NCI-H1105 (cell line): ENCODE measurements at places on chromosomes 16 and 17.

DNA sequence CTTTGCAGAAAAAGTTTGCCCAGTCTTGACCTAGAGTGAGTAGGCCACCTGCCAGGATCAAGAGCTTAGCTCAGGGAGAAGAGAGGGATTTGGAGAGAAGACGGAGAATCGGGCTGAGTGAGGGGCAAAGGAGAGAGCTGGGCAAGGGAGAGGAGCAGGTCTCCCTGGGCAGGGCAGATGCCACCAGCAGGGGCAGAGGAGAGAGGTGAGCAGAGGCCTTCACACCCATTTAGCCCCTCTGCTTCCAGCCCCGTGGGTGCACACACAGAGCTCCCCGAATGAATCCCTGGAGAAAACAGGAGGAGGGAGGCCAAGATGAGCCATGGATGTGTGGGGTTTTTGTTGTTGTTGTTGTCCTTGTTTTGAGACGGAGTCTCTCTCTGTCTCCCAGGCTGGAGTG is 29.2 kb downstream of the TBX4 start:
- DNase-seq: no peak

- DNase-seq: no peak
Observed at GRCh38 chr17:6159541-6160231, 89.5 kb downstream of the WSCD1 start.

- DNase-seq: no peak
Observed at GRCh38 chr17:29510953-29511352, 55.9 kb downstream of the ABHD15 start.

- no peak for DNase-seq
Observed at GRCh38 chr16:19644877-19645276, 73.2 kb downstream of the KNOP1 start.

DNA sequence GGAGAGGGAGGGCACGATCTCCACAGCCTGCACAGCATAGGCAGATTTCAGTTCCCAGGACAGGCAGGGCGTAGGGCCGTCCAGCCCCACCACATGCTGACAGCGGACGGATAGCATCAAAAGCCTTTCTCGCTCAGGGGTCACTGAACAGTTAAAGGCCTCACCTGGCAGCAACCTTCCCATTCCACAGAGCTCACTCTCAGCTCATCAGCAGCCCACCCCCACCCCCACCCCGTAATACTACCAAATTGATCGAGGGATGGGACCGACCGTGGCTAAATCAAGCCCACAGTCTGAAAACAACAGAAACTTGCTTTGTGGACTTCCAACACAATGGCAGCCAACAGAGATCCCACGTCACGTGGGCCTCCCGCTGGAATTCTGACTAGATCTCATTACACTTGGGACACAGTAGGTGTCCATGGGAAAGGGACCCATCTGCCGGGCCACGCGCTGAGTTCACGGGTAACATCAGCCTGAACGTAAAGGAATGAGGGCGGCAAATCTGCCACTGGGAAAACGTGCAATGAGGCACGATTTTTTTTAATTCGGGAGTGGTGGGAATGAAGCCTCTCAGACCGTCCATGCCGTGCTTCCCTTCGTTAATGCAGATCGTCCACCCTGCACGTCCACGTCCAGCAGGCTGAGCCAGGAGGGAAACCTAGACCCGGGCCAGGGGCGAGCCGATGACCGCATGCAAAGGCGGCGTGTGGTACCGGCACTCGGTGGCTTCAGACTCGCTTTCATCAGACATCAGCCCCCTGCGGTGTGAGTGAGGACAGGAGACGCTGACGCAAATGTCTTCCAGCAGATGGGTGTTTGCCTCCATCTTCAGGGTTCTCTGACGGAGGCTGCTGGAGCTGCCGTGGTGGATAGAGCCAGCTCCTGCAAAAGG is 92.1 kb downstream of the TBC1D16 start:
- no peak for DNase-seq

DNA sequence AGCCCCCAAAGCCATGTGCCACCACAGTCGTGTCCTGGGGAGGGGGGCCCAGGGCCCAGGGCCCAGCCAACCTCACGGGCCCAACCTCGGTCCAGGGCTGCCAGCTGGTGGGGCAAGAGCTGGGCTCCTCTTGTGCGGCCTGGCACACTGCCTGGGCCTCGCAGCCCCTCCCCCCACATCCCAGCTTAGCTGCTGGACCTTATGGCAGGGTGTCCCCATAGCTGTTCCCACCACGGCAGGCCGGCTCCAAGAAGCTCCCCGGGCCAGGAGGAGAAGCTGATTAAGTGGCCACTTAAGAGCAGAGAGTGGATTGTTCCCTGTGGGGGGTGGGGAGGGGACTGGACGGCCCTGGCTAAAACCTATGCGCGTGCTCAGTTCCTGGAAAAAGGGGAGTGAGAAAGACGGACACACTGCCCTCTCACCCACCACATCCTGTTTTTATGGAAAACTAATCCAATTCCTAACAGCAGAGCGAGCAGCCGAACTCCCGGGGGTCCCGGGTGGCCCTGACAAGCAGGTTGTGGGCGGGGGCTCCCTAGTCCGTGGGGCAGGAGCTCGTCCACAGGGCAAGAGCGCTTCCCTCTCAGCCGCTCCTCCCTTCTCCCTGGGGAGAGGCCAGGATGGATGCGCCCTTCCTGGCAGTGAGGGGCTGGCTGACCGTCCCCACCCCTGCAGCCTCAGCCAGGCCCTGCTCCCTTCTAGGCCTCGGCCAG is 16.8 kb downstream of the PIEZO1 start:
- no peak for DNase-seq

DNA sequence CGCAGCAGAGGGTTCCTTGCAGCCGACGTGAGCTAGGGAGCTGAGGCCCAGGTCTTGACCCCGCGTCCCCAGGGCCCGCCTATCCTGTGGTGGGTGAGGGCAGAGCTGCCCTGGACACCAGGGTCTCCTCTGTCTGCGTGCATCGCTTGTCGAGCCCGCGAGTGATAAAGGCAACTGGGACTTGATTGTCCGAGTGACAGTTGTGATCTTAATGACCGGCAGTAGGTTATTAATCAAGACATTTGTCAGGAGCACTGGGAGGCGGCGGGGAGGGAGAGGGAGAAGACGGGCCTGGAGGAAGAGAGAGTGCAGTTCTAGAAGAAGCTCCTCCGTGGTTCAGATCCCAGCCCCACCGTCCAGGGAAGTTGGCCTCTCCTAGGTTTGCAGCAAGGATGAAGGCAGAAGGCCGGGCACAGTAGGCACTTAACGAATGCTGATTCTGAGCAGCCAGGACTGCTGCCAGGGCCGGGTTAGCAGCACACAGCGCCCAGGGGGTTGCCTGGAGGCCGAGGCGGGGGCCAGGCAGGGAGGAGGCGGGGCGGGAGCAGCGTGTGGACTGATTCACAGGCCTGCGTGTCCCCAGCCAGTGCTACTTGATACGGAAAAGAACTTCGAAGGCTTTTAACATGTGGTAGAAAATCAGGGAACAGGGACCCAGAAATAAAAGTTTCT is 11.3 kb upstream of the GSE1 start:
- DNase-seq: no peak

DNA sequence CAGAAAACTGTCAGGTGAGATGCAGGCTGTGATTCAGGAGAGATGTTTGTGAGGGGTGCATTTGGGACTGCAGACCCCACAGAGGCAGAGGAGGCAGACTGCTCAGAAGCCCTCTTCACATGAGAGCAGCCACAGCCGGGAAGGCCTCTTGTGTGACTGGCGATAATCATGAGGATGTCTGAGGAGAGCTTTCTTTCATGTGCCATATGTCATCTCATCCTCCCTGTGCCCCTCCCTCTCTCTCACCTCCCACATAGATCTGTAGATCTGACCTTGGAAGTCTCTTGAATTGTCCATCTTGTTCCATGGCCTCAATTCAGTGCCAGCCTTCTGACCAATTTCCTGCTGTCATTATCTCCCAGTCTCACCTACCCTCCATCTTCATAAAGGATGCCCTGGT is 50.5 kb downstream of the EPN2 start:
- no peak for DNase-seq

DNA sequence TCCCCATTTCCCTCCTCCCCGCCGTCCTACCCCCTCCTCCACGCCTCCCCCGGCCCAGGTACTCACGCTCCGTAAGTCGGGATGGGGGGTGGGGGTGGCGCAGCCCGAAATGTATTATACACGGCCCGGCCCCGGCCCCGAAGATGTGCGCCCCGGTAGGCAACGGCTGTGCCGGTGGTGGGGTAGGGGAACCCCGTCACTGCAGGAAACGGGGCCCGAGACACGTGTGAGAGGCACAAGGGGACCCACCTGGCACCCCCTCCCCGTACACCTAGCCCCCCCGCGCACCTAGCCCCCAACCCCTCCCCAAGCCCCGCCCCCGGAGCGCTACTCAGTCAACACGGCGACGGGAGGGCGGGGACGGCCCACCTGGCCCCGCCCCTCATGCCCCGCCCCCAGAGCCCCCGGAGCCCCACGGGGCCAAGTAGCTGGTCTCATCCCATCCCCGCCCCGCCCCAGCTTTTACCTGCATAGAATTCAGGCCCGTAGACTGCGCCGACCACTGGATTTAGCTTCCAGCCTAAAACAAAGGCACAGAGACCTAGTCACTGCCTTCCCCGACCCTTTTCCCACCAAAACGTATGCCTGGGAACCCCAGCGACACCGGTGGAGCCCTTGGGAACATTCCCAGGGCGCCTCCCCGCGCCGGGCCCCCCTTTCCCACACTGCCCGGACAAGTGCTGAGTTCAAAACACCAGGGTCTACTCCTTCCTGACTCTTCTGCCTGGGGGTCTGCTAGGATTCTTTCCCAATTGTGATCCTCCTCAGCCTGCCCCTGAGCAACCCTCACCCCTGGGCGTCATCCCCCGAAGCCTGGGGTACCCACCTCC is 22.8 kb downstream of the ENGASE start:
- DNase-seq: no peak

GRCh38 chr17:7475764-7476422 is 3.5 kb downstream of the ZBTB4 start:
- DNase-seq: no peak

GRCh38 chr17:67082107-67082506 is 37.8 kb downstream of the CACNG1 start:
- DNase-seq: no peak

- no peak for DNase-seq
Observed at GRCh38 chr16:65746941-65747340, 619.5 kb upstream of the CDH5 start.

DNA sequence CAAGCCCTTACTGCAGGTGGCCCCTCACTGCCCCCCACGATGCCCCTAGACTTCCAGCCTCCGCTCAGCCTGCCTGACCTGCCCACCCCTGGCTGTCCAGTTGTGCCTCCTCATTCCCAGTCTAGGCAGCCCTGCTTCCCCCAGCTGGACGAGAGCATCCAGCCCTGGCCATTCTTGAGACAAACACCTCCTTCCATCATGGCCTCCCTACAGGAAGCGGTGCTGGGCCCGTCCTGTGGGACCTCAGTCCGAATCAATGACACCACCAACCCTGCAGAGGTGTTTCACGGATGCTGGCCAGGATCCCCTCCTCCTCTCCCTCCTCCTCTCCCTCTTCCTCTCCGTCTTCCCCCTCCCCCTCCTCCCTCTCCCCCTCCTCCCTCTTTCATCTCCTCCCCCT is 28.3 kb downstream of the CCDC40 start:
- DNase-seq: no peak

DNA sequence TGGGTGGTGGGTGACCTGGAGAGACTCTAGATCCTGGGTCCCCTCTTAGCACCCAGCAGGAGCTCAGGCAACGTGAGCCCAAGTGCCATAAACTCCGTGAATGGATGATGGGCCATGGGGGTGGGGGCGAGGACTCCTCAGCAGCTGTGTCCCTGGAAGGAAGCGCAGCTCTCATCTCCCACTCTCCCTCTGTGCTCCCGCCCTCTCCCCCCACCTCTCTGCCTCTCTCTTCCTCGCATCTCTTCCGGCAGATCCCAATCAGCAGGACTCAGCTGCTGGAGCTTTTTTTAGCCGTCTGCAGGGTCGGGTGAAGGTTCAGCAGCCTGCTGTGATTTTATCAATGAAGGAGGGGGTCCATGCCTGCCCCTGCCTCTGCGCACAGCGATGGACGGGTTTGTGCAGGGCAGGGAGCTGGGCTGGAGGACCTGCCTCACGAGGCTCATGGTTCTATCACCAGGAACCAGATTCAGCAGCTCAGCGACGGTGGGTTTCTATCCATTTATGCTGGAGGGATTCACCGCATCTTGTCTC is 8.3 kb downstream of the CCR7 start:
- no peak for DNase-seq

DNA sequence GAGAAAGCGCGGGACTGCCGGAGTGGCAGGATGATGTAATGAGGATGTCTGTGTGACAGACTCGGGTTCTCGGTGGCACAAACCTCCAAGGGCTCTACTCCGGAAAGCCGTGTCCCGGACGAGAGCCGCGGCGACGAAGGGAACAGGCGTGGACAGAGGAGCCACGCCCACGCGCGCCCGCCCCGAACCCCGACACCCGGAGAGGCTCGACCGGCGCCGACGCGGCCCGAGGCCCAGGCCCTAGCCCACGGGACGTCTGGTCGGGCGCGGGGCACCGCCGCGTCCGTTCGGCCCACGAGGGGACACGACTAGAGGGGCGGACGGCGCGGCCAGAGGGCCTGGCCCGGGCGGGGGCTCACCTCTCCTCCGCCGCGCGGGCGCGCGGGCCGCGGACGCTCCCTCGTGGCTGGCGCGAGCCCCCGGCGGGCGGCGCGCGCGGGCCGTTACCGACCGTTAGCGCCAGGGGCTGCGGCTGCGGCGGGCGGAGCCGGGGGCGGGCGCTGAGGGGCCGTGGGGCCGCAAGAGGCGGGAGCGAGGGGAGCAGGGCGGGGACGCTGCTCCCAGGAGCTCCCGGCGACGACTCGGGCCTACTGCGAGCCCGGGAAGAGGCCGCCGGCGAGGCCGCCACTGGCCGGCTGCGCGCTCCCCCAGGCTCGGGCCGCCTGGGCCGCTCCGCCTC is 2.1 kb upstream of the IRX5 start:
- DNase-seq: peak; percentile 91

DNA sequence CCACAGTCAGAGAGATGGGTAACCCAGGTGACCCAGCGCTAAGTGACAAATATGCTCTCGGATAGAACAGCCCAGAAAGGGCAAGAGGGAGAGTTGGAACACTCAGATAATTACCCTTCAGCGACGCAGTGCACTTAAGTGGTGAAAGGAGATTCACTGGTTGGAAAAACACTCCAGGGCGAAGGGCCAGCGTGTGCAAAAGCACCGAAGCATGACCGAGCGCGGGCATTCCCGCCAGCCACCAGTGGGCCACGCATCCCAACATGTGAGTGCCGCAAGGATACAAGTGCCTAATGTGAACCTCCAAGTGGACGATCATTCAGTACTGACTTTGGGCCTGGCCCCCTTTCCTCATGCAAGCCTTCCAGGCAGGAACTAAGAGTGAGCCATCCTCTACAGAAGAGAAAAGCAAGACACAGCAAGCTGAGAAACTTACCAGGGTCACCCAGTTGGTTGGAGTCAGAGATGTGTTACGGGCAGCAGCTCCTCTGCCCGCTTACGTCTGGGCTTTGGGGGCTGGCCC is 258.4 kb downstream of the C16orf95 start:
- DNase-seq: no peak
